ENCODE measurements at places on chromosomes 3 and 15. TPM values are rescaled to one million over a fixed set of nuclear protein-coding genes. Genes with fewer than 3 reads are reported as not detected.

DNA sequence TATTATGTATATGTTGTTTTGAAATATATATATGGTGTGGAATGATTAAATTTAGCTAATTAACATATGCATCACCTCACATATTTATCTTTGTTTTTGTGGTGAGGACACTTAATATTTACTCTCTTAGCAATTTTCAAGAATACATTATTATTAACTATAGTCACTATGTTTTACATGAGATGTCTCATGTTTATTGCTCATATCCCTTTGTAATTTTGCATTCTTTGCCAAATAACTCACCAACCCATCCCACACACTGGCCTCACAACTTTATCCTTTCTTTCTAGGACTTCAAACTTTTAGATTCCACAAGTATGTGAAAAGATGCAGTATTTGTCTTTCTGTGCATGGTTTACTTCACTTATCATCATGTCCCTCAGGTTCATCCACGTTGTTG is 950.2 kb upstream of the CADM2 start:
- no peak for DNase-seq

The PLCH1 gene
- total RNA-seq = 5.2 TPM

The FAM81A gene
- total RNA-seq = 0.21 TPM

The USP50 gene
- total RNA-seq = not detected

DNA sequence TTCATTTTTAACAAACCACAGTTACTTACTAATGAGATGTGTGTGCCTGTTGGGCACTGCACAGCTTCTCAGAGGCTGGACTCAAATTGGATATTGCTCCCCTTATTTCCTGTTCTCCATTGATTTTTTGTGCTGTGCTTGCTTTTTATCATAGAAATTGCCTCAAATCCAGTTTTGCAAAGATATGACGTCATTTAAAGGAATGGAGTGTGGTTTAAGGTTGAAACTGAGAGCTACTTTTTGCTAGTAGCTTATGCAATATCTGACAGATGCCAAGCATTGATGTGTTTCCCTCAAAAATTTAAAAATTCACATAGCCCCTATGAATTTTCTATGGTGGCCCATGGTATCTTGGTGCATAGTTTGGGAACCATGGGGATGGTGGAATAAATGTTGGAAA is 67.7 kb upstream of the ROPN1 start:
- no peak for DNase-seq

All from H7 (cell line).